ENCODE measurements at places on chromosomes 4 and X. TPM values are rescaled to one million over a fixed set of nuclear protein-coding genes. Genes with fewer than 3 reads are reported as not detected.

DNA sequence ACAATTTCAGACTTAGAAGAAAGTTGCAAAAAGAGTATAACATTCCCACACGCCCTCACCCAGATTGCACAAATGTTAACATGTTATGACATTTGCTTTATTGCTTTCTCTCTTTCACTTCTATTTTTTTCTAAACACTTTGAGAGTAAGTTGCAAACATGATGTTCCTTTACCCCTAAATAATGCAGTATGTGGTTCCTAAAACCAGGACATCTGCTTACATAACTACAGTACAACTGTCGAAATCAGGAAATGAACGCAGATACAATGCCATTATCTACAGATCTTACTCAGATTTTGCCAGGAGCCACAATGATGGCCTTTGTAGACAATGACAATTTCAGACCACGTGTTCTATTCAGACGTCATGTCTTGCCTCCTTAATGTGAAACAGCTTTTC is 22.4 kb downstream of the SH3TC1 start:
- no peak for DNase-seq

- no peak for DNase-seq
These were observed 38.6 kb downstream of the RWDD4 start for GRCh38 chr4:183620421-183620820.

- DNase-seq = no peak
These were observed 121.6 kb upstream of the NOCT start for GRCh38 chr4:138894011-138894410.

- no peak for DNase-seq
These were observed 175.2 kb upstream of the CPEB2 start for GRCh38 chr4:14827111-14827510.

DNA sequence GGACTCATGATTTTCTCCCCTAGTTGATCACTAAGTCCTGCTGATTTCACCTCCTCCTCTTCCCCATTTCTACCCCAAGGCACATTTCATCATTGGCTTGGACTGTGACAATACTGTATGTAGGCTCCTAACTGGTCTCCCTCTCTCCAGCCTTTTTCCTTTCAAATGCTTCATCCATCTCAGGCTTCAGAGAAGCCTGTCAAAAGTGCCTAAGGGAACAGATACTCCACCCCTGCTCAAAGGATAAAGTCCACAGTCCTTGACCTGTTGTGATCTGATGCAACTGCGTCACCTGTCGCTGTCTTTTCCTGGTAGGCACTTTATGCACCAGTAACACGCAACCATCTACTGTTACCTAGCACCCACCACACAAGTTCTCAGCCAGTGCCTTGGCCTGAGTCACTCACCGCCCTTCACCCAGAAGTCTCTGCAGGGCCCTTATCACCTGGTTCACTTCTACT is 12.8 kb downstream of the SCARB2 start:
- DNase-seq = no peak

- DNase-seq = no peak
These were observed 18.1 kb downstream of the PIR start for GRCh38 chrX:15475021-15475420.

DNA sequence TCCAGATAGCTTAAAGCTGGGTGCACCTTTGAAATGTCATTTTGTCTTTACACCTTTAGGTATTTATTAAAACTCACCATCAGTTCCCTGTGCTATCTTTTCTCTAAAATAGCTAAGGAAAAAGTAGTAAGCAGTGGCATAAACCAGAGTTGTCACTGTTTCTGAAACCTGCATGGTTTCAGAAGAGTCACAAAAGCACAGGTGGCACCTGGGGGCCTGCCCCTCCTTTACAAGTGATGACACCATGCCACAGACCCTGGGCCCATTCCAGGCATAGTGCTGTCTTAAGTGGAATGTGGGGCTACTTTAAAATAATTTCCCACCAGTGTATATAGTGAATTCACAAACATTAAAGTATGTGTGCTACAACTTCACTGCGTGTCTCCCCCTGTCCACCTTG is 47.8 kb downstream of the DCUN1D4 start:
- no peak for DNase-seq

- no peak for DNase-seq
These were observed 134.1 kb downstream of the SLC4A4 start for GRCh38 chr4:71472946-71473345.

- no peak for DNase-seq
These were observed 1.7 kb downstream of the GPRIN3 start for GRCh38 chr4:89305712-89306437.

DNA sequence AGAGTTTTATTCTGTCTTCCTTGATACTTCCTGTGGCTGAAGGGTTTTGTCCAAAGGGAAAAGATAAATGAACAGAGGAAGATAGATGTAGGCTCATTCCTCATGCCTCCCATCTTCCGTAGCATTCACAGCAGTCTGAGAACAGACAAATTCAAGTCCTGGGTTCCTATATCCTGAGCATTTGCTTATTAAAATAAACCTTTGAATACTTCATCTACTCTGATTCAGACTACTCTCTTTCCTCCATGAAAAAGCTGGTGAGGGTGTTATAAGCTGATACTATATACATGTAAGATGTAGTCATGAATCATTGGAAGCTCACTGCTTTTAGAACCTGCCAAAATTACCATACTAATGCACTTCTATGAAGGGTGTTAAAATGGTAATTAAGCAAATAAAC is 61.2 kb downstream of the GAB1 start:
- no peak for DNase-seq

HPF1 gene
- 32.0 TPM for total RNA-seq

KIAA1210 gene
- not detected for total RNA-seq

Measured in activated T-cell treated with anti-CD3 and anti-CD28 coated beads, Interleukin-2, amount 50 U/mL, for 4 hours (primary cell).